ENCODE measurements at places on chromosomes 2 and 18. TPM values are rescaled to one million over a fixed set of nuclear protein-coding genes. Genes with fewer than 3 reads are reported as not detected.

Gene ZC3H8
- total RNA-seq: 10.6 TPM

Gene CCDC121
- total RNA-seq: 2.2 TPM

Gene FBXO48
- 1.0 TPM for total RNA-seq

Gene CNDP1
- 0.49 TPM for total RNA-seq

Gene ICA1L
- 10.3 TPM for total RNA-seq

Gene RAB11FIP5
- 48.7 TPM for total RNA-seq

Gene ITGB6
- not detected for total RNA-seq

Gene CD8B2
- 0.09 TPM for total RNA-seq

Gene CNRIP1
- total RNA-seq: 40.7 TPM

Gene TPGS2
- total RNA-seq: 72.9 TPM

Gene FOSL2
- total RNA-seq: 184 TPM

Gene MC2R
- total RNA-seq: not detected

Gene COL4A4
- 15.8 TPM for total RNA-seq

Gene CCDC141
- total RNA-seq: 3.9 TPM

Gene FSHR
- not detected for total RNA-seq

Gene RAB10
- total RNA-seq: 92.4 TPM

Gene HRH4
- total RNA-seq: 0.15 TPM

Gene FOXI3
- total RNA-seq: not detected

Gene SERPINB3
- total RNA-seq: not detected

Gene CNTNAP5
- total RNA-seq: not detected

Gene REEP1
- total RNA-seq: 36.3 TPM

Gene CTAGE1
- total RNA-seq: not detected

Gene CFC1
- not detected for total RNA-seq

Gene SERPINB2
- total RNA-seq: 2.0 TPM

Gene ALK
- 0.30 TPM for total RNA-seq

Gene FIGN
- 12.7 TPM for total RNA-seq

Gene MSH2
- total RNA-seq: 15.4 TPM

Gene ALPP
- not detected for total RNA-seq

Gene BOLL
- not detected for total RNA-seq

Gene CLEC4F
- total RNA-seq: 0.72 TPM

Gene OTX1
- total RNA-seq: not detected

Gene GPR155
- 6.8 TPM for total RNA-seq

Gene ALPG
- not detected for total RNA-seq

Gene FAM110C
- total RNA-seq: 3.3 TPM

Gene SULT1C2
- 2.8 TPM for total RNA-seq

Gene CKAP2L
- 0.65 TPM for total RNA-seq

Gene C2orf80
- total RNA-seq: not detected

Gene MARCO
- 29.2 TPM for total RNA-seq

Gene FASTKD2
- 20.6 TPM for total RNA-seq

Gene IL1R2
- 3.3 TPM for total RNA-seq

Gene HOXD11
- 0.29 TPM for total RNA-seq

Gene BCL2
- total RNA-seq: 25.4 TPM

Gene CBLN2
- 0.49 TPM for total RNA-seq

Gene MYCN
- 2.1 TPM for total RNA-seq

Gene RBM44
- total RNA-seq: 3.2 TPM

Gene GPR39
- 0.23 TPM for total RNA-seq

Gene VWC2L
- total RNA-seq: not detected

Gene SGPP2
- 0.54 TPM for total RNA-seq

Gene FTCDNL1
- 1.4 TPM for total RNA-seq

Gene MAPRE3
- 15.9 TPM for total RNA-seq

Gene CXCR4
- 18.1 TPM for total RNA-seq

Gene KLF11
- 33.6 TPM for total RNA-seq

Gene PLCL1
- total RNA-seq: 11.6 TPM

Gene LCT
- total RNA-seq: not detected

Gene RAB6D
- total RNA-seq: not detected

Gene PROM2
- 1.4 TPM for total RNA-seq

Gene UGT1A5
- not detected for total RNA-seq

Gene ASTL
- 0.57 TPM for total RNA-seq

Data from aorta (tissue), 5 donors.